ENCODE measurements at places on chromosomes 5 and 9.
A peak's percentile ranks its signal among the peaks of the same experiment; 100 is the strongest.

GRCh38 chr5:23208959-23209431, 298.4 kb upstream of the PRDM9 start:
- DNase-seq, result no peak

- no peak for DNase-seq
These were observed 120.8 kb downstream of the RASGRF2 start for GRCh38 chr5:81080809-81081460.

DNA sequence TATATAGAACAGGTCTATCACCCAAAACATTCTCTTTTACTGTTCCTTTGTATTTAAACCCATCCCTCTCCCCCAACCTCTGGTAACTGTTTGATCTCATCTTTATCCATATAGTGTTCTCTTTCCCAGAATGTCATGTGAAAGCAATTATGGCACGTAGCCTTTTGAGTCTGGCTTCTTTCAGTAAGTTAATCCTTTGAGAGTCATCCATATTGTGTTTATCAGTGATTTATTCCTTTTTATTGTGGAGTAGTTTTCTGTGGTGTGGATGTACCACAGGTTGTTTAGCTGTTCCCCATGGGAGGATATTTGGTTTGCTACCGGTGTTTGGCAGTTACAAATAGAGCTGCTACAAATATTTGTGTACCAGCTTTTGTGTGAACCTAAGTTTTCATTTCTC, 38.0 kb downstream of the HMGXB3 start:
- DNase-seq, result no peak

DNA sequence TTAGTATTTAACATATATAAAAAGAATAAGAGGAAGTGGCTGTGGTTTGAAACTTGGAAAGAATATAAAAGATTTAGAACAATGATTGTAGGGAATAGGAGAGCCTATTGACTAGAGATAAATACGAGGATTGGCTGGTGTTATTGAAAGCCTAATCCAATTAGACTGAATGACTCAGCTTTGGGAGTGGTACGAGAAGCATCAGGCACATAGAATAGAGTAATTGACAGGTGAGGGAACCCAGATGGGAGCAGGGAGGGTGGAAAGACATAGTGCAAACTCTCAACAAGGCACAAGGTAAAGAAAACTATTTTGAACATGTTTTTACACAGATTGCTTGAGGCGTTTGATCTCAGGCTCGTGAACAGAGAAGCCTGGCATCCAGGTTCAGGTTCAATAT, 338.9 kb upstream of the KLF9 start:
- DNase-seq, result no peak

GRCh38 chr5:1008451-1009358, at the start of gene NKD2:
TSS of gene NKD2 (plus strand) at chr5:1008802. CDS start at chr5:1009058, 256 bp downstream.
- peak; percentile 25 for DNase-seq

DNA sequence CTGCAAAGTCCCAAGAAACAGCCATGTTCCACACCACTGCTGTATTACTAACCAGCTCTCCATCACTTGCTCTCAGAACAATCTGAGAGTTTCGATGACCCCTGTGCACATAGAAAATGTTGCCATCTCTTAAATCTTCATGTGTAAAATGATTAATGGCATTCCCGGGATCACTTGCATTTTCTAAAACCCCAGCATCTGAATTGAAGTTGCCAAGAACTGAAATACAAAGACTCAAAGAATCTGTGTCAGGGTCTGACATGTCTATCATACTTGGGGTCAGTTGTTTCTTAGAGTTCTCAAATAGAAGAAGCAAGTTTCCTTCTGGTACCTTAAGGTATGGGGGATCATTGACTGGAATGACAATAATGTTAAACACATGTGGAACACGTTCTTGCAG, 115.1 kb downstream of the ESM1 start:
- no peak for DNase-seq

DNA sequence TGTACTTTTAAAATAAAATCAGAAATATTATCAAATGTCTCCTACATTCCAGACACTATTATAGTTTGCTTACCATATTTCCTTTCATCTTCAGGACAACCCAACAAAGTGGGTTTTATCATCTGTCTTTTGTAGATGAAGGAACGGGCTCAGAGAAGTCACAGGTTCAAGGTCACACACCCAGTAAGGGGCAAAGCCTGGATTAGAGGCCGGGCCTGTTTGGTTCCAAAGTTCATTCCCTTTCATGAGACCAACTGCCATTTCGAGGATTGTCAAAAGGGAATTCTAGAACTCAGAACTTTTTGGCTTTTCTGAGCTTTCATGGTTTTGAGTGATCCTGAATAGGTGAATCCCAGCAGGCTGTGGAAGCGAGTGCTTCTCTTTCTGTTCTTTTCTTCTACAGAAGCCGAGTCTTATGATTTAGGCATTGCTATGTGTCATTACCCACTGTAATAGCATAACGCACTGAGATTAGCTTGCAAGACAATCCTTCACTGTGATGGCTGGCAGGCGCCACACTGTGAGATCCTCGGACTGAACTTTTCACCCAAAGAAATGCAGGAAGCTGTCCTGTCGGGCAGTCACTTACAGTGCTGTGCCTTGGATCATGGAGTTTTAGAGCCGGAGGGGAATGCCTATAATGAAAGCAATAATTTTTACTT, 43.8 kb upstream of the ANKH start:
- DNase-seq, result no peak

DNA sequence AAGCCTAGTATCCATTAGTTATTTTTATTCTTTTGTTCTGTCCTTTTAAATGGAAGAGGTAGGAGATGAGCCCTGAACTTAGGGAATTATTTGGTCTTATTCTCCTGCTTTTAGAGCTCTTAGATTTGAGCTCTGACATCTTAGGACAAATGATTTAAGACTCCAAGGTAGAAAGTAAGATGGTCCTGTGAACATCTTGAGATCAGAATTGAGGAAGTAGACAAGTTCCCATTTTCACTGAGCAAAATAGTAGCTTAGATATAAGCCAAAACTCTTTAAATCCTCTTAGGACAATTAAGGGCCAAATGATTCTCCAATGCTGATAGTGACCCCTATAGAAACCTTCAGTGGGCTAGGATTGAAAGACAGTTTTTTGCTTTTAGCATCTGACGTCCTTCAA, 53.0 kb upstream of the RUSC2 start:
- DNase-seq, result no peak

DNA sequence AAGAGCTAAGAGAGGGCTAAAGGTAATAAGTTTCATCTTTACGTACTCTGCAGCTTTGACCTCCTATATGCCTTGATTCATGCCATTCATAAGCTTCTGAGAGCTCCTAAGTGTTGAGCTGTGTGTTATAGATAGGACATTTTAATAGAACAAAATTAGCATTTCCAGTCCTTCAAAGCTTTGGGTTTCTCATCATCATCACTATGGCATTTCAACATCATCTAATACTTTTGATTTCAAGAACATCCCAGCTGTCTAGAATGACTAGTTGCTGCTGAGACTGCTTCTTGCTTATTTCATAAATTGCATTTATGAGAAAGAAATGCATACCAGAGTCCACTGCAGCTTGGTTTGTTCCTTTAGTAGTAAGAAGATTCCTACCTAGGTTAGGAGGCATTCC, 201.7 kb downstream of the SGCD start:
- DNase-seq, result no peak

- no peak for DNase-seq
These were observed 189.5 kb downstream of the TMEM38B start for GRCh38 chr9:105883847-105884246.

GRCh38 chr9:127934986-127935385, 2.7 kb downstream of the DPM2 start:
- no peak for DNase-seq

DNA sequence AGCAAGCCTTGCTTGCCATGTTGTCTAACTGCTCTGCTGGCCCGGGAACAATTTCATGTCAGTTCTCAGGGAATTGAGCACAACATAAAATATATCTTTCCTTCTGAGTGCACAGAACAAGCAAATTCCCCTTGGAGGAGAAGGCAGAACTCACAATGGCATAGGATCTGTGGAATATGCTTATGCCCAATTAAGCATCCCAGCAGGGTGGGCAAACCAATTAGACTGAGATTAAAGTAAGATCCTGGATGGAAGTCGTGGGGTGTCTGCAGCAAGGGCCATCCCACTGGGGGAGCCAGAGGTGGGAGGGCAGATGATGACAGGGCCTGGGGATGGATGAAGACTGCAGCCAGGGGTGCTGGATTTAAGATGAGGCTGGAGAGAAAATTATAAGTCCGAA, 114.1 kb downstream of the BRINP1 start:
- no peak for DNase-seq

GRCh38 chr9:120490888-120491595, 88.9 kb downstream of the CDK5RAP2 start:
- DNase-seq, result no peak

- no peak for DNase-seq
These were observed 53.9 kb downstream of the DPYSL3 start for GRCh38 chr5:147455822-147456450.

GRCh38 chr5:140962190-140962589, 4.1 kb upstream of the PCDHAC2 start:
- no peak for DNase-seq

- no peak for DNase-seq
These were observed 302.6 kb upstream of the TAS2R1 start for GRCh38 chr5:9932770-9933169.

GRCh38 chr5:132008163-132008473, 3.3 kb downstream of the ACSL6 start:
- no peak for DNase-seq

- DNase-seq, result no peak
These were observed 32.7 kb upstream of the DMRTA1 start for GRCh38 chr9:22413884-22414283.

DNA sequence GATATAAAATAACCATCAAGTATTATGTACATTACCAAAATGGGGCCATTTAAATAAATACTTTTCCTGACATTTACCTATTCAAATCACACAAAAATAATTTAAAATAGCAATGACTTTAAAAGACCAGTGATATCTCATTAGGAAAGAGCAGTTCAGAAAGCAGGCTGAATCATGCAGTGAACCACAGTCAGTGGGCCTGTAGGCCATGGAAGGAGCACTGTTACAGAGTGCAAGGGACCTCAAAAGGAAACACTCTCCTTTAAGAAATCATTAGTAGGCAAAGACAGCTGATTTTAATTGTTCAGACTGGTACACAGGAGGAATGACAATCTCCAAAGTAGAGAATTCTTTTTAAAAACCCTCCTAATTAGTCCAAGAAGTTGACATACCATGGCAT, 283.5 kb upstream of the EFNA5 start:
- DNase-seq, result no peak

GRCh38 chr5:6632324-6632887, 438 bp downstream of the NSUN2 start:
- no peak for DNase-seq

DNA sequence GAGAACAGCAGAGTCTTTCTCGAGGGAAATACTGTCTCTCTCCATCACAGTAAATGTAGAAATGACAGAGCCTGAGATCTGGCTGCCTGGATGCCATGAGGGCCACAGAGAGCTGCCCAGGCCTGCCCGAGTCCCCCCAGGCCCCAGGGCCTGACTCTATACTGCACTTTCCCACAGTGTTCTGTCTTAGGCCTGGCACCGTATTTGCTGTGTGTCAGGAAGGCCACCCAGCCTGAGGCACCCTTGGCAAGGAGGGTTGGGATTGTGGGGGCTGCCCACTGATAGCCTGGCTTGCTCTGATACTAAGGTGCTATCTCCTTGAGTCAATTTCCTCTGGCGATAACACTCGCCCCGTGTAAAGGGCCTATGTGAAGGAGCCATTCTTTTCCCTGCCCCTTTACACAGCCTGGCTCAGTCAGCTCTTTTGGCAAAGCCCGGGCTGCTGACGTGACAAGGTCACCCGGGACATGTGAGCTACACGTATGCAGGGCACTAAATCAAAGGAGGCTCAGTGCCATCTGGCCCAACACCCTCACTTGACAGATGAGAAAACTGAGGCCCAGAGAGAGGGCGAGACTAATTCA, 630.1 kb upstream of the KLF4 start:
- DNase-seq, result no peak

GRCh38 chr5:78622302-78622971, 26.1 kb downstream of the LHFPL2 start:
- no peak for DNase-seq

GRCh38 chr9:134855900-134856377, 24.7 kb upstream of the FCN2 start:
- no peak for DNase-seq

- no peak for DNase-seq
These were observed at the start of gene GBGT1 for GRCh38 chr9:133163504-133164172. TSS of gene GBGT1 (minus strand) at chr9:133163914. CDS start at chr9:133162412, 1,502 bp downstream.

DNA sequence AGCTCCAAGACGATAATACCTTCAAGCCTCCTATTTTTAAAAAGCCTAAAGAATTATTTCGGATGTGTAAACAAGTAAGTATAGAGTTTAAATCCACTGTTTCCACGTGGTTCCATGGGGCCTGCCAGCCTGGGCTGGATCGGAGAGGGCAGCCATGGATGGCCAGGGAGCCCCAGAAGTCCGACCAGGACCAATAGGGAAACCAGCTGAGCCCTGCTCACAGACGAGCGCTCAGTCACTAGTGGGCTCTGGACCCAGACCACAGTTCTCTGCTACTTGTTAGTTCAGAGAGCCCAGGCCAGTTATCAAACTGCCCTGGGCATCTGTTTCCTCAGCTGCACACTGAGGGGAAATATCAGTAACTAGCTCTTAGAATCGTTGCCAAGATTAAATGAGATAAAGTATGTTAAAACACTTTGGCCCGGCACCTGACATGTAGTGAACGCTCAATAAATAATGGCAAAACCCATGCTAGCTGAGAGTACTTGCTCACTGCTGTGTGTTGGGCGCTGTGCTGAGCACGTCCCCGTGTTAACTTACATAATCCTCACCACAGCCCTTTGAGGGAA, 124.8 kb downstream of the RGS3 start:
- no peak for DNase-seq

DNA sequence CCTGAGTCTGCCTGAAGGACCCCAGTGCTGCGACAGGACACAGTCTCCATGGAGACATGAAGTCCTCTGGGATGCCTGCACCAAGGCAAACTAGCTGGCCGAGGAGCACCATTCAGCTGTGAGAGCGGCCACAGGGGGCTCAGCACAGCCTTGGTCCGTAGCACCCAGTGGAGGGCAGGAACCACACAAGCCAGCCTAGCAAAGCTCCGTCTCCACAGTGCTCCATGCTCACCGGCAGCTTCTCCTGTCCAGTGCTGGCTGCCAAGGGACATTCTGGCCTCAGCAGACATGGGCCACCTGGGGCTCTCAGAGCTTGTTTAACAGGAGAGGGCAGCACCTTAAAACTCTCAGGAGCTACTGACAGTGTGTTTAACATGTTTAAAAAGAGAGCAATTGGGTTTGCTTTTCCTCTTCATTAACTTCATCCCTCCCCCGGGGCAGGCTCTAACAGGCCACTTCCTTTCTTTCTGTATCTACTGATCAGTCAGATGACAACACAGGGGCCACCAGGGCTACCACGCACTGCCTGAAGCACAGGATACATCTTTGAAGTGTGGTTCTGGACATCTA, 57.0 kb downstream of the SECISBP2 start:
- DNase-seq, result no peak

- DNase-seq, result no peak
These were observed 62.9 kb upstream of the SYNPO start for GRCh38 chr5:150577378-150578139.

Measured in T-helper 17 cell (primary cell).